ENCODE measurements at places on chromosomes 1 and 21.

- DNase-seq, result peak; percentile 94
Measured at GRCh38 chr1:157359314-157360022, 192.8 kb downstream of the FCRL5 start.

- no peak for DNase-seq
Measured at GRCh38 chr1:181504399-181504842, 21.1 kb downstream of the CACNA1E start.

DNA sequence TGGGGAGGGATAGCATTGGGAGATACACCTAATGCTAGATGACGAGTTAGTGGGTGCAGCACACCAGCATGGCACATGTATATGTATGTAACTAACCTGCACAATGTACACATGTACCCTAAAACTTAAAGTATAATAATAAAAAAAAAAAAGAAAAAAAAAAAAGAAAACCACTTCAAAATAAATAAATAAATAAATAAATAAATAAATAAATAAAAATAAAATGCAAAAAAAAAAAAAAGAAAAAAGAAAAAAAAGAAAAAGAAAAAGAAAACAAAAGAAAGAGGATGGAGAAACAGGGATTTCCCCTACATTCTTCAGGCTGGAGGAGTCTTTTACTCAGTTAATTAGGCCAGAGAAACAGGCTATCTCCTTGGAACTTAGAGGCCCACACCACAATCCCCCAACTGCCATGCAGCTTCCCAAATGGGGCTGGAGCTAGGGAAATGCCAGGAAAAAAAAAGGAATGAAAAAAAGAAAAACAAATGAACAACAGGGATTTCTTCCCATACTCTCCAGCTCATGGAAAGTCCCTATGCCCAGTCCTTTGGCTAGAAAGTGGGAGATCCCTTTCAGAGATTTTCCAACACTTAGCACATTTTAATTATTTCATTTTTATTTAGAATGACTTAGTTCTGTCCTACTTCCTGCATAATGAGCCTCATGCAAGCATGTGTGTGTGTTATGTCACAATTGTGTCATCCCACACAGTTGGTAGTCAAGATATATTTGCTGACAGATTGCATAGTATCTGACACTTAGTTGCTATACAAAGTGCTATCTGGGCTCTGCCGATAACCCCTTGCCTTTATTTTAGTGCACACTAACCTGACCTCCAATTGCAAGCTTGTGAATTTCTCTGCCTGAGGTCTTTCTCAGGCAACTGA lies 486.4 kb downstream of the PLPP3 start:
- DNase-seq, result no peak

GRCh38 chr1:230300322-230301301 lies 125.5 kb downstream of the PGBD5 start:
- no peak for DNase-seq

- no peak for DNase-seq
Measured at GRCh38 chr1:32291145-32291707, 657 bp upstream of the HDAC1 start.

DNA sequence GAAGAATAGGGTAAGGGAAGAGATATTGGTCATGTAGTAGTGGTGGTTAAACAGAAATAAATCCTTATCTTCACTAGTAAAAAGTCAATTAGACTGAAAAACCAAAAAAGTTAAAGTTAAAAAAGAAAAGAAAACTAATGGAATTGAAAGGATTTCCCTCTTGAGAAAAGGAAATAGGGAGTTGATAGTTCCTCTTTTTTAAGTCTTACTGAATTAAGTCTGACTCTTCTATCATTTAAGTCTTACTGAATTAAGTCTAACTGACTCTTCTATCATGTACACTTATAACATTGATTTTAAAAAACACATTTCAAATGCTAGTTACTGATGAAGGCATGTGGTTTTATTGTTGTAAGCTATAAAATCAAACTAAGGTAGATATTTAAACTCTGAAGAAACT lies 49.5 kb upstream of the TENT5C start:
- DNase-seq, result no peak

- DNase-seq, result no peak
Measured at GRCh38 chr1:156420205-156421061, 51.4 kb downstream of the RHBG start.

GRCh38 chr1:170307426-170307825 lies 161.7 kb downstream of the NTMT2 start:
- DNase-seq, result no peak

GRCh38 chr1:156945881-156946661 lies 25.6 kb downstream of the LRRC71 start:
- no peak for DNase-seq

DNA sequence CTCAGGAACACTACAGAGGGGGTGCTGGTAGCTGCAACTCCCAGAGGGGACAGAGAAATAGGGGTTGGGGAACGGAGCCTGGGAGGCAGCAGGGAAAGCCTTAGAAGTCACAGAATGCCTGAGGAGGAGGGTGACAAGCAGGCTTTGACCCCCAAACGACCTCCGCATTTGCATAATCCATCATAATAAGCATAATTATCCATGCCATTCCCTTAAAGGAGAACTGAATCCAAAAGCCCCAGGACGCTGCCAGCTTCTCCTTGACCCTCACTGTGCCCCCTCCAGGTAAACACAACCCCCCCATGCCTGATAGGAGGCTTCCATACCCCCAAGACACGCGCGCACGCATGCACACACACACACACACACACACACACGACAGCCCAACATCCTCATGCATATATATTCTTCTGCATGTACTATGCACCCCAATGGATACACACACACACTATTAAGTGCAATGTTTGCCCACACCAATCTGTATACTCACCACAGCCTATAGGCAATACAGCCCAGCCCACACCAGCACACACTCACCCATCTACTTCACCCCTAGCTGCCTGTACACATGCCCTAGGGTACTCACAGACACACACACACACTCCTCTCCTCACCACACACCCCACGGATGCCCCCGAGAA lies 27.8 kb downstream of the SDC3 start:
- DNase-seq, result no peak

GRCh38 chr1:187960125-187960638 lies 1131.4 kb downstream of the PLA2G4A start:
- DNase-seq, result no peak

DNA sequence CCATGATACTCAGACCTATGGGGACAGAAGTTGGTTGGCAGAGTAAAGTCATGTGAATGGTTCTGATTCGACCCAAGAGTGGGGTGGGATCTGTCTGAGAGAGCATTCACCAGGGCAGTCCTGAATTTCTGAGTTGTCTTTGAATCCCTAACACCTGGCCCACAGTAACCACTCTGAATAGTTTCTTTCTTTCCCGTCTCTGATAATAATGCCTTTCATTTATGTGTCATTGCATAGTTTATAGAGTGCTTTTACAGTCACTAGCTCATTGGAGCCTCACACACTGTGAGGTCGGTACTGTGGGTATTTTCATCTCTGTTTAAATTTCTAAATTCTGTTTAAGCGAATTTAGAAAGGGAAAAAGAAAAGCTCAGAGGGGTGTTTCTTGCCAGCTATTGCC lies 147.1 kb downstream of the C1orf21 start:
- no peak for DNase-seq

DNA sequence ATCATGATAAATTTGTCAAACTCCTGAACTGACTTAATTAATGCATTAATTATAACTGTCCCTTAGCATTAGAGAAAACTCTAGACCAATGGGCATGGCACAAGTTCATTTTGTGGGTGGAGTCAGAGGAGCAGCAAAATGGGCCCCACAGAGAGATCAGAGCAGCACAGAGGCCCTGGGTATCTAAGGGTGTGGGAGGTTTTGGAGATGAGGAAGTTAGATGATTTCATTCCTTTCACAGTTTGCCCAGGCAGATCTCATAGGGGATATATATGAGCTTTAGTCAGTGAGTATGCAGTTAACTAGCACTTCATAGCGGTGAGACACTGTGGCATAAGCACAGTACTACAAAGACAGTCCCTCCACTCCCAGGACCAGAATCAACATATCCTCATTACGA lies 117.3 kb downstream of the MAB21L3 start:
- no peak for DNase-seq

DNA sequence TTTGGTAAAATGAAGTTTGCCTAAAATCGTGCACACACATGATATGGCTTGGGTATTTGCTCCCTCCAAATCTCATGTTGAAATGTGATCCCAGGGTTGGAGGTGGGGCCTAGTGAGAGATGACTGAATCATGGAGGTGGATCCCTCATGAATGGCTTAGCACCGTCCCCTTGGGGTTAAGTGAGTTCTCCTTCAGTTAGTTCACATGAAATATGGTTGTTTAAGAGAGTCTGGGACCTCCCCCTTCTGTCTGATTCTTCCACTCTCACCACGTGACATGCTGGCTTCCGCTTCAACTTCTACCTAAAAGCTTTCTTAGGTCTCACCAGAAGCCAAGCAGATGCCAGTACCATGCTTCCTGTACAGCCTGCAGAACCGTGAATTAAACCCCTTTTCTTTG lies 58.4 kb downstream of the SIPA1L2 start:
- DNase-seq, result no peak

DNA sequence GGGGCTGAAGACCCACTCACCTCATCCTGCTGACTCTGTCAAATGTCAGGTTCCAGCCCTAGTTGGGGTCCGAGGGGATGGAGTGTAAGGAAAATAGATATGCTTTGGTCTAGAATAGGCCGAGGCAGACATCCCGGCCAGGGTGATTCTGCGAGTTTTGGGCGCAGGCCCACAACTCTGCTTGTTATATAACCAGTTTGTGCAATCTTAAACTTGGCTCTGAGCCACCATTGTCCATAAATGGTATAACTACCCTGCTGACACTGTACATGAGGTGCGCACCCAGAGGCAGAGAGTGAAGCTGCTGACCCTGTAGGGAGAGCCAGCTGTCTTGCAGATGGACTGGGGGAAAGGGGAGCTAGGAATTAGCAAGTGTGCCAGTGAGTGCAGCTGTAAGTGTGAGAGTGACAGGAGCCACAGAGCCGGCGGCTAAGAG lies 1388.8 kb downstream of the AMY1C start:
- peak; percentile 82 for DNase-seq

DNA sequence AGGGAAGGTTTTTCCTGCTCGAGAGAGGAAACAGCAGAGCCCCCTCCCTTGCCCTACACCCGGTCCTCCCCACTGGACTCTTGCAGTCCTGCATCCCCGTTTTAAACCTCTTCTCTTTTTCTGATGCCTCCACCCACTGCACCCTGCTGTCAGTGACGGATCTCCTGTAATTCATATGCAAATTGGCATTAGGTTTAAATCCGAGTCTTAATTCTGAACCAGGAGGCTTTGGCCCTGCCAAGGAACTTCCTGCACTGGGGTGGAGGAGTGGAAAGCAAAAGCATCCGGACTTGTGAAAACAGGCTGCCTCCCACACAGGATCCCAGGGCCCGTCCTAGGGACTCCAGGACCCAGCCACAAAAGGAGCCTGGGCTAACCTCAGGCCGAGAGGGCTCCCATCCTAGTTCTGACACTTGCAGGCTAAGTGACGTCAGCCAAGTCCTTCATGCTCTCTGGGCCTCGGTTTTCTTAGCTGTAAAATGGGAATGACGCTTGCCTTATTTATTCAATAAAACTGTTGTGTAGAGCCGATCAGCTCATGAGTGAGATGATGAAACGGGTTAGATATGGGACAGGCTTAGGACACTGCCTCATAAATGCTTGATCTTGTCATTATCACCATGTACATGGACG lies 613.3 kb downstream of the AJAP1 start:
- DNase-seq, result no peak

GRCh38 chr21:45156459-45156858 lies 82.1 kb downstream of the ADARB1 start:
- DNase-seq, result no peak

DNA sequence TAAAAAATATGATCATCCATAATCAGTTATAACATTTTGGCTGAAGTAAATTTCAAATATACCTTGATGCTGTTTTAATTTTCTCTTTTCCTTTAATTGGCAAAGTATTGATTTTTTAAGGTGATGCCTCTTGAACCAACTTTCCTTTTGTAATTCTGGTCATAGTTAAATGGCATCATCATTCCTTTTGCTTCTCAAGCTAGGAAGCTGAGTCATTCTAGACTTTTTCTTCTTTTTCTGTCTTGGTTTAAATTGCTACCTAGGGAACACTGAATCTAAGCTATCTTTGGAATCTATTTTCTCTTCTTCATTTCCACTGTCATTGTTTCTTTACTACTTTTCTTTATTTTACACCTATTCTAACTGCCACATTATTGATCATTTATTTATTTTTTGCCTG lies 162.7 kb downstream of the HMCN1 start:
- DNase-seq, result no peak

DNA sequence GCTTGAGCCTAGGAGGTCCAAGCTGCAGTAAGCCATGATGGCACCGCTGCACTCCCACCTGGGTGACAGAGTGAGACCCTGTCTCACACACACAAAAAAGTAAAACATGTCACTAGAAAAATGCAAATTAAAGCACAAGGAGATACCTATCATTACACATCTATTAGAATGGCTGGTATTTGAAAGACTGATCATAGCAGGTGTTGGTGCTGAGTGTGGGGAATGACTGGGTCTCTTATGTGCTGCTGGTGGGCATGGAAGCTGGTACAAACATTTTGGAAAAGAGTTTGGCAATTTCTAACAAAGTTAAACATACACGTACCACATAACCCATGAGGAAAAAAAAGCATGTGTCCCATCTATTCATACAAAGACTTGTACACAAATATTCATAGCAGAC lies 142.1 kb upstream of the ZBTB40 start:
- no peak for DNase-seq

- DNase-seq, result no peak
Measured at GRCh38 chr1:230682882-230683610, 30.9 kb downstream of the AGT start.

DNA sequence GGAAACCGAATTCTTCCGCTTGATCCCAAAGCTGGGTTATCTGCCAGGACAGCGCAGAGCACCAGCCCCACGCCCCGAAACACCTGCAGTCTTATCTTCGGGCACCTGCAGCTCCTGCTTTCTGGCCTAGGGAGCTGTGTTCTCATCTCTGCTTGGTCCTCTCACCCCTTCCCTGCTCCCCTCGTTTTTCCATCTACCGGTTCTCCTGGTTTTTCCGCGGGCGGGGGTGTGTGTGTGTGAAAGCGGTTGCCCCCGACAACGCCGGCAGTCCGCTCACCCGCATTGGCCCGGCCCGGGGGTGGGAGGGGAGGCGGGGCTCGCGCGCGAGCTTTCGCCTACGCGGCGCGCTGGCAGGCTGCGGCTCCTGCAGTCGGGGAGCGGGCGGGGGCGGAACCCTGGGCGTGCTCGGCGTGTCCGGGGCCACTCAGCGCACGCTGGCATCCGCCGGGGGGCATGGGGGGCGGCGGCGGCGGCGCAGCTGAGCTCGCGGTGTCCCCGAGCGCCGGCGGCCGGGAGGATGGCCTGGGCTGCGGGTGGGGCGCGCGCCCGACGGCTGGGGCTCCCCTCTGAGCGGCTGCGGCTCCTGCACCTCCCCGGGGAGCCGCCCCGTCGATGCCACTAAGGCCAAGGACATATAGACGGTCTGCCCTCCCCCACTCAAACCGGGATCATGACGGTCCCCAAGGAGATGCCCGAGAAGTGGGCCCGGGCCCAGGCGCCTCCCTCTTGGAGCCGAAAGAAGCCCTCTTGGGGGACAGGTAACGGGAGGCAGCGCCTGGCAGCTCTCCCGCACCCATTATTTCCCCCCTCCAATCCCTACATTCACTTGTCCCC lies 3.2 kb downstream of the ATP8B2 start:
- peak; percentile 79 for DNase-seq

- DNase-seq, result no peak
Measured at GRCh38 chr21:31752967-31753366, 21.0 kb upstream of the SCAF4 start.

Data from NCI-H510A (cell line).